GM12878 (cell line): ENCODE measurements at places on chromosomes 1 and 21. TPM values are rescaled to one million over a fixed set of nuclear protein-coding genes. Genes with fewer than 3 reads are reported as not detected.

Gene PIK3R3
- 22.5 and 24.7 TPM in 2 replicates for polyA plus RNA-seq

Gene FAM229A
- polyA plus RNA-seq, result 0.25 and 0.87 TPM in 2 replicates

Gene SOX13
- 0.04 TPM in 1 of 2 replicates, not detected in the other for polyA plus RNA-seq

Gene NBPF14
- 0.43 and 0.57 TPM in 2 replicates for polyA plus RNA-seq

Gene EDARADD
- polyA plus RNA-seq, result 2.9 and 6.0 TPM in 2 replicates

Gene TNFAIP8L2
- 12.0 and 13.5 TPM in 2 replicates for polyA plus RNA-seq

Gene RPE65
- polyA plus RNA-seq, result not detected in 2 replicates

Gene GPR25
- polyA plus RNA-seq, result not detected in 2 replicates

Gene AMY1C
- 0.12 TPM in 1 of 2 replicates, not detected in the other for polyA plus RNA-seq

Gene EXO1
- 43.0 and 43.4 TPM in 2 replicates for polyA plus RNA-seq

Gene ERICH3
- polyA plus RNA-seq, result not detected in 2 replicates

Gene MROH7
- polyA plus RNA-seq, result not detected in 2 replicates

Gene HSD3B2
- not detected in 2 replicates for polyA plus RNA-seq

Gene DEPDC1
- polyA plus RNA-seq, result 33.6 and 36.5 TPM in 2 replicates

Gene CTTNBP2NL
- polyA plus RNA-seq, result 5.5 and 9.7 TPM in 2 replicates

Gene C8B
- polyA plus RNA-seq, result not detected in 2 replicates

Gene FCRL6
- polyA plus RNA-seq, result not detected in 2 replicates

Gene CNTN2
- polyA plus RNA-seq, result 0.03 TPM in 1 of 2 replicates, not detected in the other

Gene RUSC1
- 15.9 and 18.5 TPM in 2 replicates for polyA plus RNA-seq

Gene PGLYRP4
- 0.43 and 0.53 TPM in 2 replicates for polyA plus RNA-seq

Gene B3GALT5
- polyA plus RNA-seq, result not detected in 2 replicates

Gene CTBS
- polyA plus RNA-seq, result 20.2 and 21.9 TPM in 2 replicates

Gene ZBTB21
- 10.8 and 13.9 TPM in 2 replicates for polyA plus RNA-seq

Gene TRIM33
- 13.5 and 16.6 TPM in 2 replicates for polyA plus RNA-seq
